ENCODE measurements at places on chromosomes 4 and X.

- no peak for DNase-seq
Measured at GRCh38 chr4:142347241-142347640, 498.9 kb downstream of the INPP4B start.

DNA sequence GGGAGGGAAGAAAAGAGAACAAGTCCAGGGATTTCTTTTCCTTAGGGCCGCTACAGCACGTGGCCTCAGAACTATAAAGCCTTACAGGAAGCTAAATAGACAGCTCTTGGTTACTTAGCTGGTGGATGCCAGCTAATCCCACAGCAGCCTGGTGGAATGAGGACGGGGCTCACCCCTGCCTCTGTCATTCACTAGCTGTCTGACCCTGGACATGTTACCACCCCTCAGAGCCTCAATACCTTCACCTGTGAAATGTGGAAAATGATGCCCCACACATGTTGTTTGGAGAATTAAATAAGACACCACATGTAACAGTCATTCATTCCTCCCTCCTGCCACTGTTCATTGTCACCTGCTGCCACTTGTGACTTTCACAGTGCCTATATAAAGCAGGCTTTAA is 15.7 kb downstream of the CCKAR start:
- DNase-seq: no peak

DNA sequence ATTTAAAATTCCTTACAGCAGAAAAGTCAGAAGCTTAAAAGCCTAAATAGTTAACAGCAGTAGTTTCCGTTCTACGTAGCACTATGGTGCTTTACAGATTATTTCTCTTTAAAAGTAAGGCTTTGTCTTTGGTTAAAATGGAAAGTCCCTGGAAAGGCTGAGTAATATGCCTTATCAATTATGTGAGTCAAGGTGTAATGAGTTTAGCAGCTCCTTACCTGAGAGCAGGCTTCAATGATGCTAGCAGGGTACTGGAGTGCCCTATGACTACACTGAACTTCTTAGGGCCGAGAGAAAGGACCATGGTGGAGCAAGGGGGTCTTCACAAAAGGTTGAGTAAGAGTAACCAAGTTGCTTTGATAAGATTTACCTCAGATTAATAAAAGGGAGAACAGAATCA is 12.6 kb upstream of the NKX6-1 start:
- DNase-seq: no peak

GRCh38 chr4:186644737-186645261 is 78.9 kb downstream of the FAT1 start:
- no peak for DNase-seq

- no peak for DNase-seq
Measured at GRCh38 chr4:76060506-76060905, 14.0 kb upstream of the ART3 start.

GRCh38 chrX:43328358-43328946 is 327.6 kb upstream of the MAOA start:
- no peak for DNase-seq

GRCh38 chr4:988726-989721 is 2.2 kb downstream of the IDUA start:
- no peak for DNase-seq

GRCh38 chr4:1784789-1785591 is 8.1 kb upstream of the FGFR3 start:
- no peak for DNase-seq

DNA sequence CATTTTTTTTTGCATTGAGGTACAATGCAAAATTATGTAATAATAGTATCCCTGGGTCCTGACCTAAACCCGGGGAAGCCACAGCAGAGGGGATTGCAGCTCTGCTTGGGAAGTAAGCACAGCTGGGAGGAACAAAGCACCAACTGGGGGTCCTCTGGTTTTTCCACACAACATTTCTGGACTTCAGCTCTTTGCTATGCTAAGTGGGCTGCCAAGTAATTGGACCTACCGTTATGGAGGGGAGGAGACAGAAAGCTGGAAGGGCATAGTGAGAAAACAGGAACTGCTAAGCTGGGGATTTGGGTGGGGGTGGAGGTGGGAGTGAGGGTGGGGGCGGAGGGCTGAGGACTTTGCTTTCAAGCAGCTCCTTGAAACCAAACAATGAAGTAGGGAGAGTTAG is 183.3 kb downstream of the ZIC3 start:
- DNase-seq: no peak

GRCh38 chr4:1933700-1934099 is 62.5 kb downstream of the NSD2 start:
- no peak for DNase-seq

DNA sequence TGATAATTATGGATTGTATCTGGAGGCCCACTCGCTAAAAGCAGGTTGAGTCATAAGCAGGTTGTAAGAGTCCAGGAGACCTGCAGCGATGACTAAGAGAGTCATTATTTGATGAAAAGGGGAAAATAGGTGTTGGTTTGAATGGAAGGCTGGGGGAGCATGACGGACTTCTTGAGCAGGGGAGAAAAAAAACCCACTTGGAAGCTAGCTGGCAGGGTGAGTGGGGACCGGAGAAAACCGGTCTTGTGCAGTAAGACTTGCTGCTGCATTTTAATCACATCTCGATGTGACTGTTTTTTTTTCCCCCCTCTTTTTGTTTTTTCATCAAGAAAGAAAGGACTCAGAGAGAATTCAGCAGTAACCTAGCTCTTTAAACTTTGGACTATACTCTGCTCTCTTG is 90.0 kb downstream of the IGSF1 start:
- peak; percentile 1 for DNase-seq

GRCh38 chr4:155666344-155667221 is at the start of gene GUCY1A1:
GUCY1A1 (plus strand) TSS chr4:155666848; CDS start chr4:155696868, 30,020 bp downstream.
- peak; percentile 16 for DNase-seq

DNA sequence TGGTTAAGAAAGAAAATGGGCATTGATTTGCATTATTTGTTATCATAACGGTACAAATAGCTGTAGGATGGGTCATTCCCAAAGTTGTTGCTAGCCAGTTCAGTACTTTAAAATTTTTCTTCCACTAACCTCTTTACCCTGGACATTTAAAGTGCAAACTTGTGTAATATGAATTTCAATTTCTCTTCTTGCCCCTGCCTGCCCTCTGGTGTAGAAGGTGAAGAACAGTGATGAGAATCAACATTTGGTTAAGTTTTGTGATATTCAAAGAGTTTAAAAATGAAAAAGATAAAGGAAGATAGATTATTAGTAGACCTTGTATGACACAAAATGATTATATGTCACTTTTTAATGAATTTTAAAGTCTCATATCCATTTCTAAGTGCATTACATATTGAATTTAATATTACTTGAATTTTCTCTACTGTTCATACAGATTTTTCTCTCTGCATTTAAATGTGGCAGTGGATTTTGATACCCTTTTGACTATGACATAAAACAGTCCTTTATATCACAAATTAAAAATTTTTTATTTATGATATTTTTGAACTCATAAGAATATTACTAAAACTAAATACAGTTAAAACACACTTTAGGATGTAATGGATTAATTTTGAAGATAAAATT is 337.7 kb downstream of the BMPR1B start:
- DNase-seq: peak; percentile 26

- no peak for DNase-seq
Measured at GRCh38 chrX:42804524-42804923, 26.6 kb upstream of the PPP1R2C start.

DNA sequence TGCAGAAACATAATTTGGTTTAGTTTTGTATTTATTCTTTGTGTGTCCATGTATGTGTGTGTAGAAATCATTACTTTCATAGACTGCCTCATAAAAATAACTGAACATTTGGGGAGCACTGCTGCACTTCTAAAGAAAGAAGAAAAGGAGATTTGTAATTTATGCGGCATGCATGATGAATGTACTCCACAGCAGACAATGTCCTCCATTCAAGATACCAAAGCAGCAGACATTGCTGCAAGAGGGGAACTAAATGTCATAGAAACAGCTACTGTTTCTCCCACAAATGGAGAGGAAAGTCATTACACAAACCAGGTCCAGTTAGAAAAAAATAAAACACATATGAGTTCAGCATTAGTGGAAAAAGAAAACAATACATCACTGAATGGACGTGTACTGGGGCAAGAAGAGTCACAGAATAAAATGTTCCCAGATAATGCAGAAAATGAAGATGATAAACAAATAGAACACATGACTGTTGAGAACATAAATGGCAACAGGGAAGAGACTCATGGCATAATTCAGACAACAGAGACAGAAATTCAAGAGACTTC is 2.6 kb downstream of the DTHD1 start:
- DNase-seq: peak; percentile 91

- DNase-seq: no peak
Measured at GRCh38 chrX:124239324-124239723, 93.1 kb upstream of the TEX13D start.

- DNase-seq: no peak
Measured at GRCh38 chr4:88754796-88755195, 57.2 kb upstream of the NAP1L5 start.

- DNase-seq: no peak
Measured at GRCh38 chr4:25915353-25915705, 1.3 kb downstream of the SMIM20 start.

- DNase-seq: no peak
Measured at GRCh38 chr4:31518796-31519250, 798.7 kb downstream of the PCDH7 start.

DNA sequence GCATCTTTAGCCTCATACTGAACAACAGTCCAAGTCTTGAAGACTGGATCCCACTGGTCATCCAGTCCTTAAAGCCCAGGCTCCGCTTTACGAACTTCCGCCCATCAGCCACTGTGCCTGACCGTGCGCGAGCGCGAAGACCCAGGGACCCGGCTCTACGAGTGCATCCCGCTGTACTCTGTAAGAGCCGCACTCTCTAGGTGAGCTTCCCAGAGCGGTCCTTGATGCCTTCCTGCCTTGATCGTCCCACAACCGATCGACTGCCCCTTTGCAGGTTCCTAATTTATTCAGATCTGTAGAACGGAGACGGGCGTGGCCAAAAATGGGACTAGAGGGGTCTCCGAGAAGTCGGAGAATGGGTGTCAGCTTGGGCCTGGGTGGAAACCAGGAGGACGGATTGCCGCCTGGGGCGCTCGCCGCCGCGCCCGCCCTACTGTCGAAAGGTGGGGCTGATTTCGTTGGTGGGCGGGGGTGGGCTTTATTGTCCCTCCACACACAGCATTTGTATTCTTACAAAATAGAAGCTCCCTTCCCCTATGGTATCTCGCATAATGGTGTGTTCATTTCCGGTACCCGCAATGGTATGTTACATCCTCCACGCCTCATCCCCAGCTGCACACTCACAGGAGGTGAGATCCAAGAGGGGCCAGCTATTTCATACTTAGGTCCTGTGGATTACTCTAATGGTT is 42.3 kb upstream of the FAM156A start:
- DNase-seq: no peak

- DNase-seq: no peak
Measured at GRCh38 chr4:15836362-15836761, 58.2 kb downstream of the CD38 start.

DNA sequence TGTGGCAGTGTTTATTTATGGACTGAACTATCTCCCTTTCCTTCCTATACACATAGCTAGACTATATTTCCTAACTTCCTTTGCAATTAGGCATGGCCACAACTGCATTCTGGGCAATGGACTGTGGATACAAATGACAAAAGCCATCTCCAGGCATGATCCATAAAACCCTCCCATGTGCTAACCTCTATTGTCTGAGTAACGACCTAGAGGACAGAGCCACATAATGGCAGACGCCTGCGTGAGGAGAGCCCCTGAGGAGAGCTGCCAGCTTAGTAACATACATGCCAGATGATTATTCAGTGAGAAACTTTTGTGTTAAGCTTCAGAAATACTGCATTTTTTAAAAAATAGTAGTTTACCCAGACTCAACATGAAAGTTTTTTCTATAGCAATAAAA is 142.9 kb downstream of the ADGRA3 start:
- DNase-seq: no peak

Data from globus pallidus (tissue), 1 donor.